ENCODE measurements at places on chromosomes 4 and X. TPM values are rescaled to one million over a fixed set of nuclear protein-coding genes. Genes with fewer than 3 reads are reported as not detected.

The SPATA18 gene
- total RNA-seq, result 1.3 TPM

The EDA gene
- 1.5 TPM for total RNA-seq

The CABS1 gene
- not detected for total RNA-seq

The MAGEA2B gene
- not detected for total RNA-seq

The PALLD gene
- 20.8 TPM for total RNA-seq

The RAB39B gene
- 0.52 TPM for total RNA-seq

The STAP1 gene
- under 0.01 TPM for total RNA-seq

The TFE3 gene
- 9.2 TPM for total RNA-seq

The GSX2 gene
- not detected for total RNA-seq

The SUPT20HL1 gene
- not detected for total RNA-seq

The DKK2 gene
- total RNA-seq, result under 0.01 TPM

The DCAF12L1 gene
- not detected for total RNA-seq

The SOX3 gene
- not detected for total RNA-seq

The BEND2 gene
- total RNA-seq, result not detected

The UGT2A3 gene
- total RNA-seq, result not detected

The KIT gene
- total RNA-seq, result 1.1 TPM

The PRKG2 gene
- total RNA-seq, result not detected

The MAGED4 gene
- 30.3 TPM for total RNA-seq

The PFKFB1 gene
- total RNA-seq, result under 0.01 TPM

The P2RY8 gene
- 0.26 TPM for total RNA-seq

The ZNF630 gene
- total RNA-seq, result 1.4 TPM

The SPIN2A gene
- total RNA-seq, result 0.17 TPM

The HOPX gene
- not detected for total RNA-seq

The CFAP47 gene
- total RNA-seq, result under 0.01 TPM

The FGA gene
- total RNA-seq, result not detected

The PAGE2 gene
- not detected for total RNA-seq

The ADGRA3 gene
- total RNA-seq, result 16.7 TPM

The IL2RG gene
- not detected for total RNA-seq

The MAGEA2 gene
- not detected for total RNA-seq

The CXCL6 gene
- under 0.01 TPM for total RNA-seq

The IL15 gene
- total RNA-seq, result 2.1 TPM

The RNF113A gene
- 20.1 TPM for total RNA-seq

The PABPC1L2B gene
- total RNA-seq, result not detected

The TREX2 gene
- 4.7 TPM for total RNA-seq

The PDE5A gene
- 3.6 TPM for total RNA-seq

The GLRA2 gene
- total RNA-seq, result not detected

The ANKRD50 gene
- 72.5 TPM for total RNA-seq

The LRRC66 gene
- total RNA-seq, result under 0.01 TPM

The CLCN4 gene
- total RNA-seq, result 4.9 TPM

The GUCY1B1 gene
- total RNA-seq, result 15.5 TPM

The ARSH gene
- total RNA-seq, result not detected

The ETDB gene
- total RNA-seq, result not detected

The MAGEA9B gene
- not detected for total RNA-seq

The CD38 gene
- total RNA-seq, result 10.9 TPM

The STATH gene
- total RNA-seq, result not detected

The SFRP2 gene
- not detected for total RNA-seq

The ARX gene
- total RNA-seq, result not detected

The NR3C2 gene
- 7.6 TPM for total RNA-seq

The PHEX gene
- total RNA-seq, result 0.43 TPM

The CENPI gene
- 4.6 TPM for total RNA-seq

The CXorf49 gene
- total RNA-seq, result not detected

The PWWP3B gene
- not detected for total RNA-seq

The SPATA4 gene
- total RNA-seq, result not detected

The PRRG3 gene
- total RNA-seq, result not detected
